Smooth muscle cell of the pulmonary artery (primary cell): ENCODE measurements at places on chromosomes 3 and 15. TPM values are rescaled to one million over a fixed set of nuclear protein-coding genes. Genes with fewer than 3 reads are reported as not detected.

Gene FETUB
- total RNA-seq = not detected in 2 replicates

Gene HTD2
- total RNA-seq = 11.4 and 11.7 TPM in 2 replicates

Gene PARP15
- total RNA-seq = 0.03 and 0.13 TPM in 2 replicates

Gene CGNL1
- total RNA-seq = 5.3 and 8.0 TPM in 2 replicates

Gene VPS8
- total RNA-seq = 70.4 and 75.1 TPM in 2 replicates

Gene ILDR1
- total RNA-seq = not detected in 2 replicates

Gene STT3B
- 205 and 289 TPM in 2 replicates for total RNA-seq

Gene NCBP2
- 70.1 and 79.8 TPM in 2 replicates for total RNA-seq

Gene COMMD2
- total RNA-seq = 30.0 and 37.0 TPM in 2 replicates
